ENCODE measurements at places on chromosomes 2 and 18.

GRCh38 chr2:206083602-206084438 is 2.2 kb downstream of the INO80D start:
- DNase-seq, result no peak

DNA sequence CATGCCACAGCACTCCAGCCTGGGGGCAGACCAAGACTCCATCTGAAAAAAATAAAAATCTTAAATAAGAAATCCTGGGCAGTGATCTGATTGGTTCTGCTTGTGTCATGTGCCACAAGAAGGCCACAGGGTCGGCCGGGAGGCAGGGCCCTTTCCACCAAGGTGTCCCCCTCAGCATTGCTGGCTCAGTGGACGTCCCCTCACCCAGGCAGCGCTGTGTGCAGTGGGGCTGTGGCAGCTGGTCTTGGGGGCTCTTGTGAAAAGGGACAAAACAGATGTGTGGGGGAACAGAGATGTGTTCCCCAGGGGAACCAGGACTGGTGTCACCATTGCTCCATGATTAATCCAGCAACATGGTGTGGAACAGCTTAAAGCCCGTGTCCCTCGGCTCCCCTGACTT is 60.5 kb downstream of the HS6ST1 start:
- DNase-seq, result no peak

DNA sequence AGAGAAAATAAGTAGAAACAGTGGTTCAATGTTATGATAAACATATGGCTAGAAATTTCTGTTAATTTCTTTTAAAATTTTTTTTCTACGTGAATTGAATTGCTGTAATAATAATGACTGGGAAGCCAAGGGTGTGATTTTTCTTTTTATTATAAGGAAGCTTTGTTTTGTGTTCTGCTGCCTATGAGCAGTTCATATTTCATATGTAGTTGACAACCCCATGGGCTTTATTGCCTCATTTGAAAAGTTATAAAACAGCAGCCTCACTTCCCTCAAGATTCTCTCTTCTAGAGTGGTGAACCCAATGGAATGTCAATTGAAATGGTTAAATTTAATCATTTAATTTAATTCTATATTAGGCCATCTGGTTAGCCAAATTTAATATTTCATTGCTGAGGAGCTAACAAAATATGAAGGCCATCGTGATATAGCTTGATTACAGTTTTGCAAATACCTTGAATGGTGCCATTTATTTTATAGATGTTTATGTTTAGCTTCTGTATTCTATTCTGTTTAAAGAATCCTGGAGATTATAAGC is 72.6 kb upstream of the DOCK10 start:
- DNase-seq, result no peak

GRCh38 chr2:68775272-68775842 is 40.7 kb downstream of the ARHGAP25 start:
- no peak for DNase-seq

GRCh38 chr2:160300203-160300602 is 100.1 kb upstream of the ITGB6 start:
- no peak for DNase-seq

- DNase-seq, result no peak
These were observed 46.3 kb downstream of the PPP1R1C start for GRCh38 chr2:182031956-182032355.

DNA sequence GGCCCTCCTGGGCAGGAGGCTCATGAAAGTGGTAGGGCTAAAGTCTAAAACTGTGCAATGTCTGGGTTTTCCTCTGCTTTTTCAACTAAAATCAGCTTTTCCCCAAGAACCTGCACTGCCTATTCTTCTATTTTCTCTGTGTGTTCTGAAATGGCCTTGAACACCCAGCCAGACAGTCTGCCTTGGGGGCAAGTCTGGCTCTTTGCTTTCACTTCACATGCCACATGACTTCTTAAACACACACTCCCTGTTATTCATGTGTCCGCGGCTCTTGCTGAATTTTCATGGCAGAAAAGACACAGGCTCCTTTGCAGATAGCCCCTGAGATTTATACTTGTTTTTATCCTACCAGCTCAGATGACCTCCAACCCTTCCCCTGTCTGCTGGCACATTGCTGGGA is 10.6 kb upstream of the RPIA start:
- no peak for DNase-seq

DNA sequence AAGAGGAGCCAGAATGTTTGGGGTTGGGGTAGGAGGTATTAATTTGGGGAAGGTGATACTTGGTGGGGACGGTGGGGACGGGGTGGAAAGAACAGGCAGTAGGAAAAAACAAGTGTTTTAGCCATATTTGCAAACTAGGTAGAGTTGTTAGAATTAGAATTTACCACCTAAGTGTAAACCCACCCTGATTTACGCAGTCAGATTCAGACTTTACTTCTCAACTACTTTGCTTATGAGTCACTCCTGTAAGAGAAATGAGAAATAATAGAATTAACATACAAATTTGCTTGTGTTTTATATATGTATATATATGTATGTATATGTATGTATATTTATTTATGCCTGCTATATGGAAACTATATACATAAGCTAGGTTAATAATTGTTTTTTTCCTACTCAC is 1168.2 kb upstream of the ZEB2 start:
- no peak for DNase-seq

- no peak for DNase-seq
These were observed 25.1 kb downstream of the STK25 start for GRCh38 chr2:241483305-241483704.

- no peak for DNase-seq
These were observed 4.6 kb downstream of the PIGN start for GRCh38 chr18:62182220-62182619.

- no peak for DNase-seq
These were observed 29.4 kb downstream of the ITM2C start for GRCh38 chr2:230893841-230894781.

DNA sequence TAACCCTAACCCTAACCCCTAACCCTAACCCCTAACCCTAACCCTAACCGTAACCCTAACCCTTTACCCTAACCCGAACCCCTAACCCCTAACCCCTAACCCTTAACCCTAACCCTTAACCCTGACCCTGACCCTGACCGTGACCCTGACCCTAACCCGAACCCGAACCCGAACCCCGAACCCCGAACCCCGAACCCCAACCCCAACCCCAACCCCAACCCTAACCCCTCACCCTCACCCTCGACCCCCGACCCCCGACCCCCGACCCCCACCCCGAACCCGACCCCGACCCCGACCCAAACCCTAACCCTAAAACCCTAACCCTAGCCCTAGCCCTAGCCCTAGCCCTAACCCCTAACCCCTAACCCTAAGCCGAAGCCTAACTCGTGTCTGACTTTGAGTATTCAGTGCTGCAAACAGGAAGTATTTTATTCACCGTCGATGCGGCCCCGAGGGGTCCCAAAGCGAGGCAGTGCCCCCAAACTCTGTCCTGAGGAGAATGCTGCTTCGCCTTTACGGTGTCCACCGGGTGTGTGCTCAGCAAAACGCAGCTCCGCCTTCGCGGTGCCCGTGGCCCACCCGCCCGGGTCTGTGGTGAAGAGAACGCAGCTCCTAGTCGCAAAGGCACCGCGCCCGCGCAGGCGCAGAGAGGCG is 36.0 kb downstream of the FAM110C start:
- no peak for DNase-seq

- no peak for DNase-seq
These were observed 8.5 kb downstream of the IRS1 start for GRCh38 chr2:226791056-226791486.

- DNase-seq, result no peak
These were observed 126.6 kb downstream of the ZNF532 start for GRCh38 chr18:58991167-58991798.

GRCh38 chr2:200747668-200748618 is 63.8 kb upstream of the BZW1 start:
- DNase-seq, result no peak

- no peak for DNase-seq
These were observed 50.3 kb upstream of the GAREM2 start for GRCh38 chr2:26122630-26123029.

GRCh38 chr18:26003356-26003755 is 87.1 kb downstream of the SS18 start:
- DNase-seq, result no peak

GRCh38 chr2:144682248-144682647 is 162.3 kb upstream of the ZEB2 start:
- DNase-seq, result no peak

DNA sequence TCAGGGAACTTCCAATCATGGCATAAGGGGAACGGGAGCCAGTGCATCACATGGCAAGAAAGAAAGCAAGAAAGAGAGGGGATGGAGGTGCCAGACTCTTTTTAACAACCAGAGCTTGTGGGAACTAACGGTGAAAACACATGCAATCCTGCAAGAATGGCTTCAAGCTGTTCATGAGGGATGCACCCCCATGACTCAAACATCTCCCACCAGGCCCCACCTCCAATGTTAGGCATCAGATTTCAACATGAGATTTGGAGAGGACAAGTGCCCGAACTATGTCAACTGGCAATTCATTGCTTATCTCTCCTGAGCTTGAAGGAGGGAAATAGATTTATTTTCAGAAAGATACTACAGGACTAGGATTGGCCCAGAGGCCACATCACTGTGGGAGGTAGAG is 270.0 kb downstream of the SLC4A3 start:
- no peak for DNase-seq

DNA sequence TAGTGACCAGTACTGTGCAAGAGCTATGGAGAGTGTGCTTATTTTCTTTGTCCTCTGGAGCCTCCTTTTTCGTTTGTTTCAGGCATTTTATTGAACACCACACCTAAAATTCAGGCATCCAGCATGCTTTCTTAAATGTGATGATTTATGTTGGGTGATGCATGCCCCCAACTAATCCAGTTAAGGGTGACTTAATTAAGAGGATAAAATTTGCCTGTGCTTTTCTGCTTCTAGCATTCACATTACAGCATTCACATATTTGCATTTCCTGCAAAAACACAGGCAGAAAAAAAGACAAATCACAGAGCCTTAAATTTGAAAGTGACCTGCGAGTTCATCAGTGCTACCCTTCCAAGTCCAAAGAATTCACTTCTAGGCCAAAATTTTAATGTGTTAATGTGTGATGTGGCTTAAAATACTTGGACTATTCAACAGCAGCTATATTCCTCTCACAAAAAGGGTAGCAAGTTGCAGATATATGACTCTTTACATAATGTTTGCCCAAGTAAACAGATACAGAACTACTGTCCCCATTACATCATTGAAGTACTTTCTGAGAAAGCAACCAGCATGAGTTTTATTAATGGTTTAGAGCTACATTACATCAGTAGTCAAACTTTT is 286.5 kb downstream of the THSD7B start:
- no peak for DNase-seq

GRCh38 chr18:62538881-62539280 is 16.1 kb downstream of the ZCCHC2 start:
- no peak for DNase-seq

DNA sequence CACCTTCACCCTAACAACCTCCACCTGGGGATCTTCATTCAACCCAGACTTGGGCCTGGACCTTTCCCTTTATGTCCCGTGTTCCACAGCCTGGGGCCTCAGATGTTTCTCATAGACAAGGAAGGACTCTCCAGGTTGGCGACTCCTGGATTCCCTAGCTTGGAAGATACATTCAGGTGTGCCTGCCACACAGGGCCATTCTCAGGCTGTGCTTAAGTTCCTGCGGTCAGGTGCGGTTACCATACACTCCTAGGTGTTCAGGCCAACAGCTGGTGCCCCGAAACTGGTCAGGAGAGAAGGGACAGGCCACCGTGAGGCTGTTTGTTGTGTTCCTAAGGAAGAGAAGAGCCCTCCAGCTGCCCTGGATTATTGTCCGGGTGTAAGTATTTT is 15.6 kb downstream of the SLC4A3 start:
- DNase-seq, result no peak

- DNase-seq, result no peak
These were observed 79.3 kb downstream of the ADCYAP1 start for GRCh38 chr18:984004-984403.

Data from activated CD8-positive, alpha-beta memory T cell treated with anti-CD3 and anti-CD28 coated beads for 4 hours (primary cell).